ENCODE measurements at places on chromosomes 16 and 17. TPM values are rescaled to one million over a fixed set of nuclear protein-coding genes. Genes with fewer than 3 reads are reported as not detected.

GRCh38 chr17:3812771-3813170 is 11.8 kb upstream of the ITGAE start:
- no peak overlapping the region for H3K27ac ChIP-seq
- no peak for DNase-seq
- no peaks in the 10 kb centered on the region for H3K4me1 ChIP-seq
- no peak overlapping the region for H3K4me3 ChIP-seq

GRCh38 chr17:4232168-4232813 is 31.5 kb downstream of the ANKFY1 start:
- H3K27ac ChIP-seq, result peak overlapping the region; percentile 37
- H3K4me3 ChIP-seq, result no peak overlapping the region
- peaks cover 38% of the 10 kb centered on the region for H3K4me1 ChIP-seq
- H3K27me3 ChIP-seq, result no peaks in the 10 kb centered on the region

- H3K4me3 ChIP-seq, result no peak overlapping the region
- no peaks in the 10 kb centered on the region for H3K36me3 ChIP-seq
- peak overlapping the region; percentile 45 for H3K27ac ChIP-seq
- H3K27me3 ChIP-seq, result no peaks in the 10 kb centered on the region
- no peak for DNase-seq
These were observed 20.7 kb upstream of the CSNK1D start for GRCh38 chr17:82294064-82294773.

GRCh38 chr16:12450387-12450786 is 353.3 kb downstream of the CPPED1 start:
- H3K4me3 ChIP-seq, result no peak overlapping the region
- no peaks in the 10 kb centered on the region for H3K36me3 ChIP-seq
- H3K27ac ChIP-seq, result no peak overlapping the region
- no peaks in the 10 kb centered on the region for H3K27me3 ChIP-seq
- no peak for DNase-seq
- no peaks in the 10 kb centered on the region for H3K4me1 ChIP-seq

DNA sequence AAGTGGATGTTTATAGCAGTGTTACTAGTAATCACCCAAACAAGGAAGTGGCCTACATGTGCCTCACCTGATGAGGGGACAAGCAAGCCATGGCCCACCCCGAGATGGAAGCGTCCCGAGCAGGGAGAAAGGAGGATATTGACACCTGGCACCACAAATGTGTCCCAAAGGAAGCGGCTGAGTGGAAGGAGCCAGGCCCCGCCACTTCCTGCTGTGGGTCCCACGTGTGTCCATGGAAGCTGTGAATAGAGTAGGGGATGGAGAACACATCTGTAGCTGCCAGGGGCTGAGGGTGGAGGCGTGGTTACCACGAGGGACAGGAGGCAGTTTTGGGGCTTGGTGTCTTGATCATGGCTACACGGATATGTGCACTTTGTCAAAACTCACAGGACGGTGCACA is 49.2 kb downstream of the KCNJ12 start:
- no peaks in the 10 kb centered on the region for H3K36me3 ChIP-seq
- DNase-seq, result no peak
- H3K27ac ChIP-seq, result no peak overlapping the region

DNA sequence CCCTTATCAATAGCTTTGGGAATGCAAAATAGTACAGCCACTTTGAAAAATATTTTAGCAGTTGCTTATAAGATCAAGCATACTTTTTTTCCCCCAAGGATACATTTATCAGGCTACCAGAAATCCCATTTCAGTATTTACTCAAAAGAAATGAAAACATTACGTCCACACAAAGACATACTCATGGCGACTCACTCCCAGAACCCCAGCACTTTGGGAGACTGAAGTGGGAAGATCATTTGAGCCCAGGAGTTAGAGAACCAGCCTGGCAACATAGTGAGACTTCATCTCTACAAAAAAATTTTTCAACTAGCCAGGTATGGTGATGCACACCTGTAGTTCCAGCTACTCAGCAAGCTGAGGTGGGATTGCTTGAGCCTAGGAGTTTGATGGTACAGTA is 5.9 kb downstream of the SKA2 start:
- H3K4me3 ChIP-seq, result no peak overlapping the region
- no peaks in the 10 kb centered on the region for H3K27me3 ChIP-seq
- H3K36me3 ChIP-seq, result no peaks in the 10 kb centered on the region

- H3K27ac ChIP-seq, result no peak overlapping the region
- H3K36me3 ChIP-seq, result no peaks in the 10 kb centered on the region
- no peaks in the 10 kb centered on the region for H3K27me3 ChIP-seq
- no peak for DNase-seq
- no peak overlapping the region for H3K4me3 ChIP-seq
- peaks cover 12% of the 10 kb centered on the region for H3K4me1 ChIP-seq
These were observed 44.3 kb downstream of the OMG start for GRCh38 chr17:31252741-31253140.

DNA sequence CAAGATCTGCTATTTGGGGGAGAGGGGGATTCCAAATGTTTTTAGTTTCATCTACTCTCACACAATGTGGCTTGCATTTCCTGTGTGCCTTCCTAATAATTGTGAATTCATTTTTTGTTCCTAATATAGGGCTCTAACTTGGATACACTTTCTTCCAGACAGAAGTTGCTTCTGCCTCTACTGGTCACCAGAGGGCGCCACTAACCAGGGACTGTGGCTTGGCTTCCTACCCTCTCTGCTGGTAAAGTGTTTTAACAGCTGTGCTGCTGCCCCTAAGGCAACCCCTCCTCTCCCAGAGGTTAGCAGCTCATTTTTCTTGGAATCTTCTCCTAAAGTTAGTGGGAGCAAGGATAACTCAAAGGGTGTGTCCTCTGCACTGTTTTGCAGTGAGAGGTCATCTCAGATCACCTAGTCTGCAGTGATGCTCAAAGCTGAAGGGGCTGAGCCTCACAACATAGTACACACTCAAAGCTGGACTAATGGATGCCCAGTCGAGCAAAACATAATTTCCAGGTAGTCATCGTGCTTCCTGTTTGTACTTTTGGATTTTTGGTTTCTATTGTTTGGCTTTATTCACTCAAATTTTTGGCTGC is 5.0 kb upstream of the PRSS54 start:
- H3K27ac ChIP-seq, result no peak overlapping the region
- no peaks in the 10 kb centered on the region for H3K4me1 ChIP-seq
- no peaks in the 10 kb centered on the region for H3K36me3 ChIP-seq
- no peak for DNase-seq
- no peaks in the 10 kb centered on the region for H3K27me3 ChIP-seq

DNA sequence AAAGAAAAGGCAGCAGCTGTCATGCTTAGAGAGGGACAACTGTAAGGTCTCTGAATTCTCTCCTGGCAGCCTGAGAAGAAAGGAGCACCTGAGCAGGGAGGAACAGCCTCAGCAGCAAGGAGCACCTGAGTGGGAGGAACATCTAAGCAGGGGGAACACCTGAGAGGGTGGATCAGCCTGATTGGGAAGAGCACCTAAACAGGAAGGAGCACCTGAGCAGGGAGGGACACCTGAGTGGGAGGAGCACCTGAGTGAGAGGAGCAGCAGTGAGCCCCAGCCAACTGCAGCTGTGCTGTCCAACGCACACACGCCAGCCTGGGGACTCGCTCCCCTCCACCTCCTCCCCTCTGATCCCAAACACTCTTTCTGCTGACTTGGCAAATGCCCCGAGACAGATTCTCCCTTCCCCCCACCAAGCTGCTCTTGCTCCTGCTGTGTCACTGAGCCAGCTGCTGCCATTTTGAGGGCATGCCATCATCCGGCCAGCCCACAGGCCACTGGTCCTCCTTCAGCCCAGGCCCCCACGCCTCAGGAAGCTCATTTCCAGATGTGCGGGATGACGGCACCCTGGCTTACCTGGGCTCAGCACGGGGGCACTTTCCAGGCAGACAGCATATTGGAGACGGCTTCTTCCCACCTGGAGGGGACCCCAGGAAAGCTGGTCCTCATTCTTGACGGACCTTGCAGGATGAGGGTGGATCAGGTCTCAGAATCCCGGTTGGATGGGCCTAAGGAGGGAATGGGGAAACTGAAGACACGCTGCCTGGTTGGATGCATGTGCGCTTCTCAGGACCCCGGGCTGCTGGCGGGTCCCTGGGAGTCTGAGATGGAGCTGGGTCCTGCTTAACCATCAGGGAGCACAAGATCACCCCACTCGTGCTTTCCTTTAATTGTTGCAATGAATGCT is 57.7 kb upstream of the RBFOX3 start:
- H3K4me1 ChIP-seq, result no peaks in the 10 kb centered on the region
- no peaks in the 10 kb centered on the region for H3K36me3 ChIP-seq
- H3K27me3 ChIP-seq, result no peaks in the 10 kb centered on the region
- no peak overlapping the region for H3K4me3 ChIP-seq
- H3K27ac ChIP-seq, result no peak overlapping the region

GRCh38 chr16:67969254-67970039 is 1.0 kb upstream of the SLC12A4 start:
- DNase-seq, result no peak
- no peaks in the 10 kb centered on the region for H3K36me3 ChIP-seq
- peak overlapping the region; percentile 84 for H3K4me3 ChIP-seq
- H3K27me3 ChIP-seq, result no peaks in the 10 kb centered on the region
- peaks cover 32% of the 10 kb centered on the region for H3K4me1 ChIP-seq

GRCh38 chr16:88408561-88409142 is 25.9 kb downstream of the ZNF469 start:
- DNase-seq, result no peak
- no peaks in the 10 kb centered on the region for H3K27me3 ChIP-seq
- H3K4me3 ChIP-seq, result no peak overlapping the region
- no peak overlapping the region for H3K27ac ChIP-seq
- H3K4me1 ChIP-seq, result peaks cover 5% of the 10 kb centered on the region

- no peaks in the 10 kb centered on the region for H3K36me3 ChIP-seq
- H3K27ac ChIP-seq, result no peak overlapping the region
- H3K27me3 ChIP-seq, result no peaks in the 10 kb centered on the region
- H3K4me3 ChIP-seq, result no peak overlapping the region
These were observed 3.6 kb downstream of the SCRN2 start for GRCh38 chr17:47837401-47838039.

- DNase-seq, result no peak
- peaks cover 26% of the 10 kb centered on the region for H3K4me1 ChIP-seq
- peaks cover 9% of the 10 kb centered on the region for H3K36me3 ChIP-seq
- no peaks in the 10 kb centered on the region for H3K27me3 ChIP-seq
- H3K27ac ChIP-seq, result peak overlapping the region; percentile 94
- H3K4me3 ChIP-seq, result peak overlapping the region; percentile 86
These were observed 654 bp downstream of the TNFAIP1 start for GRCh38 chr17:28335959-28336871.

GRCh38 chr16:180681-181564 is 664 bp downstream of the HBQ1 start:
- peaks cover 22% of the 10 kb centered on the region for H3K27me3 ChIP-seq
- H3K4me1 ChIP-seq, result peaks cover 14% of the 10 kb centered on the region
- no peak for DNase-seq
- no peaks in the 10 kb centered on the region for H3K36me3 ChIP-seq
- peak overlapping the region; percentile 62 for H3K4me3 ChIP-seq

- no peaks in the 10 kb centered on the region for H3K36me3 ChIP-seq
- H3K4me1 ChIP-seq, result no peaks in the 10 kb centered on the region
- no peak overlapping the region for H3K4me3 ChIP-seq
- H3K27ac ChIP-seq, result no peak overlapping the region
These were observed 113.4 kb upstream of the SEC14L1 start for GRCh38 chr17:77027271-77027889.

DNA sequence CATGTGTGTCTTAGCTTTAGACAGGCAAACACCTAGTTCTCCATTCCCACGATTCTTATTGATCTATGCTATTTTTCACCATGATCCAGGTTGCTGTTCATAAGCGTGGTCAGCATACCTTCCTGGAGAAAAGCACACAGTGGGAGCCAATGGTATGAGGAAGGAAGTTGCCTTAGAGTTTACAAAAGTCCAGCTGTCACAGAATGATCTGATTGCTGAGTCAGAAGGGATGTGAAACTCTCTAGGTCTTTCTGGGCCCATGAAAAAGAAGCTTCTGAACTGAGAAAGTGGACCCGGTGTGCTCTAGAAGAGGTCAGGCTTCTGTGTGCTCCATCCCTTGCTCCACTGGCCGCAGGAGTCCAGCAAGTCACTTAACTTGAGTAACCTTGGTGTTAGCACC is 71.0 kb upstream of the CCL1 start:
- no peak overlapping the region for H3K4me3 ChIP-seq
- no peak overlapping the region for H3K27ac ChIP-seq
- DNase-seq, result no peak
- no peaks in the 10 kb centered on the region for H3K27me3 ChIP-seq

DNA sequence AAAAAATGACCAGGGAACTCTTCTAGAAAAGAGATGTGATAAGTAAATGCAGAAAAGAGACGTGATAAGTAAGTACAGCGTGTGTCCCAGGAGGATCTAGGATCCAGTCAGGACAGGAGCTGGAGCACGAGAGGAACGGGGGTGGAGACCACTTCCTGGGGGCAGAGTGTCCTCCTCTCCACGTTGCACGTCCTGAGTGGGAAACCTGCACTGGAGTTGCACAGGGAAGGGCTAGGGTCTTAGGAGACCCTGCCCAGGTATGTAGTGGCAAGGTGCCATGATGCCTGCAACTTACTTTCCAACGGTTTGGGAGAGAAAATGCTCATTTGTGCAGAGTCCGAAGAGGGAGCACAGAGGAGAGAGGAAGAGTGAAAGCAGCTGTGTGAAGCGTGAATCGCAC is 55.8 kb downstream of the RNF213 start:
- peaks cover 47% of the 10 kb centered on the region for H3K36me3 ChIP-seq
- DNase-seq, result no peak
- no peaks in the 10 kb centered on the region for H3K4me1 ChIP-seq
- H3K27ac ChIP-seq, result no peak overlapping the region

DNA sequence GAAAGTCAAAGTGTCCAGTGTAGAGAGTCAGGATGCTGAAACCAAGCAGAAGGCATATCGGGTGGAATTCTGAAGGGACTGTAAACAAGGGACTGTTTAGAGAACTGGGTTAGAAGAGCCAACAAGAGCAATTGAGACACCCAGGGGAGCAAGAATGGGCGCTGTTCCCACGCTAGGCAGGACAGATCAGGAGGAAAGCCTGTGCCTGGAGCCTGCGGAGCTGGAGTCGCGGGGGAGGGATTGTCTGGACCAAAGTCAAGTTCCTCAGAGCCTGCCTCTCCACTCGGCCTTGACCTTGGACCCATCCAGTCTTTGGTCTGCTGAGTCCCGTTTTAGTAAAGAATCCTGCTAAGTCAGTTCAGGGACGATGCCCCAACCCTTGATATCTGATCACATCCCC is 14.7 kb upstream of the KLHL36 start:
- no peaks in the 10 kb centered on the region for H3K27me3 ChIP-seq
- no peak overlapping the region for H3K27ac ChIP-seq
- H3K4me3 ChIP-seq, result peak overlapping the region; percentile 3
- no peaks in the 10 kb centered on the region for H3K36me3 ChIP-seq

The C17orf78 gene
- total RNA-seq, result not detected

The SAMD14 gene
- total RNA-seq, result 9.7 TPM

The CALB2 gene
- 0.81 TPM for total RNA-seq

The PLD6 gene
- 5.5 TPM for total RNA-seq

The EVPL gene
- 1.4 TPM for total RNA-seq

The SDR42E1 gene
- total RNA-seq, result 0.41 TPM

The HBZ gene
- total RNA-seq, result not detected

The KRTAP9-4 gene
- total RNA-seq, result not detected

The CMTM2 gene
- not detected for total RNA-seq

The CIBAR2 gene
- total RNA-seq, result not detected

The ZFP90 gene
- 26.6 TPM for total RNA-seq

The TBC1D16 gene
- 52.1 TPM for total RNA-seq

The KLHL10 gene
- not detected for total RNA-seq

All from thoracic aorta (tissue), 2 donors.